NCI-H748 treated with DMSO at 0.1 percent for 48 hours (cell line): ENCODE measurements at places on chromosomes 2 and 18.

DNA sequence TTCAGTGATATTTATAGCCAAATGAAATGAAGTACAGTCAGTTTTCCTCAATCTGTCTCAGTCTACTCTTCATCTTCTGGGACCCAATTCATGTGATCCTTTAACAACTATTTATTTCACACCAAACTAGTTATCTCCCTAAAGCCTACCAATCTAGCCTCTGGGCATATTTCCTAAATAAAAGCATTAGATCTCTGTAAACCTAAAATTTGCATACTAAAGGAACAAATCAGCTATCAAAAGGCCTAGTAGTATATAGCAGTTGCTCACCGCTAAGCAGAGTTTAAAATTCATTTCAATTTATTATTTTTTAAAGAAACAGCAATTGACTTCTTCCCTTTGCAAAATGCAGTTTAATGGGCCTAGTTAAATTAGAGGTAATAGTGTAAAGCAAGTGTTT, 280.2 kb downstream of the ZEB2 start:
- no peak for DNase-seq

DNA sequence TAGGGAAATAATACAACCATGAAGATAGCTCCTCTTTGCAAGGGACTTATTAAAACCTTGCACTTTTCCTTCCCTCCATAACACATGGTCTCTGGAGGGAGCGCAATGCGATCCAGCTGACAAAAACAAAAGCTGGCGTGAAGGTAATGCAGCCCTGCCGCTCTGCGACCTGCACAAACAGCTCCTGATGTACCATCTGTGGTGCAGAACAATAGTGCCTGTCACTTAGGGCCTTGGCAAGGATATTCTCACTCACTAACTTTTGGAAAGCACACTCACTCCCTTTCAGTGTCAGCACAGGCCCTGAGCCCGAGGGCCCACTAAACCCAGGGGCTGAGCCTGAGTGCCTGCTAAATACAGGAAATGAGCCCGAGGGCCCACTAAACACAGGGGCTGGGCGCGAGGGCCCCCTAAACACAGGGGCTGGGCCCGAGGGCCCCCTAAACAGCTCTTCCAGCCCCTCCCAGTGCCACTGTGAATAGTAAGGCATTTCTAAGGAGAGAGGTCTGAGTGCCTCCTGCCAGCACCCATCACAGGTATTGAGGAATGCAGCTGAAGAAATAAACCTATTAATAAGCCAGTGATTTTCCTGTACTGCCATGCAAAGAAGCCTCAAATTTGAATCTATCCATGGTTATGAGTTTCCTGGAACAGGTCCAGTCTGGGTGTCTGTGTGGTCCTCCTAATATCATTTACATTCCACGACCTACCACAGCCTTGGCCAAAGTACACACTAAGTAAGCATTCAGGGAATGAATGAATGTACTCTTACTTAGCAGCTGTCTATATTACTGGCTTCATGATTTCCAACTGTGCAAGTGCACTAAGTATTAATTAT, 9.3 kb downstream of the L3MBTL4 start:
- DNase-seq, result peak; percentile 23

- no peak for DNase-seq
These were observed 78.7 kb downstream of the USP40 start for GRCh38 chr2:233487748-233488345.

DNA sequence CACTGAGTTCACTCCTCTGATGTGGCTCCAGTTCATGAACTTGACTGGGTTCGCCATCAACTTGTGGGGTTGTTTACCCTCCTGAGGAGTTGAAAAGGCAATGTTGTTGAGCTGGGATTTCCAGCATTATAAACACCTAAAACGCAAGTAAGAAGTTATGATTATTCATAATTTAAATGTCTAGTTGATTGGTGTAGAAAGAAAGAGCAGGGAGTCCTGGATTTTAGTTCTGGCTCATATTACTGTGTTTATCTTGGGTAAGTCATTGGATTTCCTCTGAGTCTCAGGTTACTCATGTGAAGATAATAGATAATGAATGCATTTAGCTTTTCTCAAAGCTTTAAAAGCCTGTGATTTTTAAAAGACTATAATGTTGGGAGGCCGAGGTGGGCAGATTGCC, 438.0 kb upstream of the CDH20 start:
- DNase-seq, result no peak

GRCh38 chr2:36705326-36706020, 9.0 kb downstream of the VIT start:
- DNase-seq, result no peak
